ENCODE measurements at places on chromosomes 11 and 22.

- peak; percentile 75 for DNase-seq
Measured at GRCh38 chr11:66418168-66418985, 2.5 kb upstream of the NPAS4 start.

DNA sequence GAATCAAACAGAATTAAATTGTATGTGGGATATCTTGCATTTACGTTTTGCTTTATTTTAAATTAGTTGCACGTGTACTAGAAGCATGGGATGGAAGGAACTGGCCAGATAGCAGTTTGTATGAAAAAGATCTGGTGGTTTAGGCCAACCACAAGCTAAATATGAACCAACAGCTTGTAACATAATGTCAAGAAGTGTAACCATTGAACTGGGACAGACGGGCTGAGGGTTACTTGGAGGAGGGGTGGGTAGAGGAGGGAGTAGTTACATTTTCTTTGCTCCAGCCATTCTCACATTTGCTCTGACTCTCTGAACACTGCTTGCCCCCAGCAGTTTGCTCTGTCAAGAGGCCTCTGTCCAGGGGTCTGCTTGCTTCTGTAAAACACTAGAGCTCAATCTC is 31.7 kb upstream of the CXCR5 start:
- DNase-seq: no peak

DNA sequence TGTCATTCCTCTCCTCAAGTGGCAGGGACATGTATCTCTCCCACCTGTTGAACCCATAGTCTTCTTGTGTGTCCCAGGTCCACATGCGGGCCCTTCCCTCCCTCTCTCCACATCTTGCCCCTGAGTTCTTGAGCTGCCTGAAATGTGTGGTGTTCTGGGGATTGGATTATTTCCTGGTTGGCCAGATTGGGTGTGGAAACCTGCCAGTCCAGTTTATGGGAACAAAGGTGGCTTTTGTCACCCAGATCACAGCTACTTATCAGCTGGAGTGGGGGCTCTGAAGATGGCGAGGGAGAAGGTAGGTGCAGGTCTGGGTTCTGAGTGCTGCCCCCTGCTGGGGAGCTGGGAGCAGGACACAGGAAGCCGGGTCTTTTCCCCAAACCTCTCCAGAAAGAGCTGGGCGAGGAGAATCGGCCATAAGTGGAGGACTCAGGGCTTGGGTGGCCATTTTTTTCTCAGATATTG is 14.2 kb downstream of the DTX4 start:
- peak; percentile 88 for DNase-seq

DNA sequence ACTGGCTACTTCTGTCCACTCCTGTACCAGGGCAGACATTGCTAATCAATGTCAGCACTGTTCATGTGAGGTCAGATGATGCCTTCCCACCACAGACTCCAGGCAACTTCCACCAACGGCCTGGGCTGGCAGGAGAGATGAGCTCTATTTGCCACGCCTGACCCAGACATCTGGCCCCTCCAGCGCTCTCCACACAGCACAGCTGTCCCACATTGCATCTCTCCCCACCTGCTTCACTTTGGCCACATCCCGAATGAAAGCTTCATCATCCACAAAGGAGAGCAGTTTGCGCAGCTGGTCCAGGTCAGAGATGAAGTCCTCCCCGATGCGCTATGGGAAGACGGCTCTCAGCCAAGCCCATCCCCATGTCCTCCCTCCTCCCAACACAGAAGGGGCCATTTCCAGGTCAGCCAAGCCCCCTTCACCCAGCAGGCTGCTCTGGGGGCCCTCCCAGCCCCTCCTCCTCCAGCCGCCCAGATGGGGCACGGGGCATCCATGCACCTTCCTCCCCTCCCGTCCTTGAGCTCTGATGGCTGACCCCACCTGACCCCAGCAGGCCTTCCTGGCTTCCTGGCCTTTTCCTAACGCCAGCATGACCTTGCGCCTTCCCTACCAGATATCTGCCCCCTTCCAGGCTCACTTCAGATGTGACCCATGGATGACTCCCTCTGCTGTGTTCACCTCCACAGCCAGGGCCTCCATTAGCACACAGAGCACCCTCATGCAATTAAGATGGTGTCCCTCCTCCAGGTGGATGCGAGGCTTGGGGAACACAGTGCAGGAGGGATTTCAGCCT is 7.4 kb downstream of the PYGM start:
- DNase-seq: no peak

GRCh38 chr11:35066783-35067423 is 72.1 kb upstream of the CD44 start:
- no peak for DNase-seq

DNA sequence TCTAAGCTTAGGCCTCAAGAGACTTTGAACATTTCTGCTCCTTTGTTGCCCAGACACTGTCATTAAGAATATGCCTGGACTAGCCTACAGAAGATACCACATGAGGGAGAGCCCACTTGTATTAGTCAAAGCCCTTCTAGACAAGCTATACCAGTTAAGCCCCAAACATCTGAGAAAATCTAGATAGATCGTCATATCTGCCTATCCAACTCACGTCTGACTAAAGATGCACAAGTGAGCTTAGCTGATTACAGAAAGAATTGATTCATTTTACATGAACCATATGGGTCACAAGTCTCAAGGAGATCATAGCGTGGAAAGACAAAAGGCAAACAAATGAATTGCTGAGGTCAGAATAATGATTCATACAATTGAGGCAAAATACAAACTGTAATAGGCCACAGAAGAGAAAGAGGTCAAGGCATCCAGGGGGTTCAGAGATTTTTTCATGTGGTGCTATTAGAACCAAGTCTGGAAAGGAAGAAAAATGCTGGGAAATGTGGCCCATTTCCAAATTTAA is 1155.5 kb upstream of the TENM4 start:
- no peak for DNase-seq
